Naive thymus-derived CD4-positive, alpha-beta T cell (primary cell): ENCODE measurements at places on chromosomes 4 and X. TPM values are rescaled to one million over a fixed set of nuclear protein-coding genes. Genes with fewer than 3 reads are reported as not detected.

DNA sequence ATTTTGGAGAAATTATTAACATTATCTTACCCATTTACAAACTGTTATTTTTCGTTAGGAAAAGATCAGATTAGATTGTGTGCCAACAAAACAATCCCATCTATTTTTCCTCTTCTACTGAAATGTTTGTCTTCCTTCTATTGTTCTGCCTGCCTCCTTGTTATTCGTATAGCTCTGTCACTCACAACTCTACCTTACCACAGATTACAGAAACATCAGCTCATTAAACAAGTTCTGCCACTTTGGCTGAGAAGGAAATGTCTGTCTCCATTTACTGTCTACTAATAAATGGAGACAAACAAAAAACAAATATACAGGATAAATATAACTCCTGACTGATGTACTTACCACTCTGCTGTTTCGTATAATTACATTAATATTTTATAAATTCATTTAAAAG lies 211.4 kb downstream of the ENOX2 start:
- DNase-seq: no peak

DNA sequence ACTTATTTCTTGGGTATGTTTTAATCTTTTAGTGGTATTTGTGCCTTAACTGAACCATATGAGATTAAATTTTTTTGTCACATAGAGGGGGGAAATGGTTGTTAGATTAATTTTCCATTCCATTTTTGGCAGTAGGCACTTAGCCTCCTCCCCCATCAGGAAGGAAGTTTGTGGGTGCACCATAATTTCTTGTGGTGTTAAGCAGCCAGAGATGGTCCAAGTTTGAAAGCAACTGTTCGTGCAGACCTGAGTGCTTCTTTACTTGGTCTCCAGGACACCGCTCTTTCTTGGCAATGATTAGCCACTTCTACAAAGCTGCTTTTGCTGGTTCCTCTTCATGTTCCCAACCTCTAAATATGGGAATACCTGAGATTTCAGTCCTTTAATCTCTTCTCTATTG lies 92.7 kb upstream of the RPL34 start:
- DNase-seq: no peak

- DNase-seq: no peak
Observed at GRCh38 chr4:47526281-47526680, 41.2 kb downstream of the ATP10D start.

DNA sequence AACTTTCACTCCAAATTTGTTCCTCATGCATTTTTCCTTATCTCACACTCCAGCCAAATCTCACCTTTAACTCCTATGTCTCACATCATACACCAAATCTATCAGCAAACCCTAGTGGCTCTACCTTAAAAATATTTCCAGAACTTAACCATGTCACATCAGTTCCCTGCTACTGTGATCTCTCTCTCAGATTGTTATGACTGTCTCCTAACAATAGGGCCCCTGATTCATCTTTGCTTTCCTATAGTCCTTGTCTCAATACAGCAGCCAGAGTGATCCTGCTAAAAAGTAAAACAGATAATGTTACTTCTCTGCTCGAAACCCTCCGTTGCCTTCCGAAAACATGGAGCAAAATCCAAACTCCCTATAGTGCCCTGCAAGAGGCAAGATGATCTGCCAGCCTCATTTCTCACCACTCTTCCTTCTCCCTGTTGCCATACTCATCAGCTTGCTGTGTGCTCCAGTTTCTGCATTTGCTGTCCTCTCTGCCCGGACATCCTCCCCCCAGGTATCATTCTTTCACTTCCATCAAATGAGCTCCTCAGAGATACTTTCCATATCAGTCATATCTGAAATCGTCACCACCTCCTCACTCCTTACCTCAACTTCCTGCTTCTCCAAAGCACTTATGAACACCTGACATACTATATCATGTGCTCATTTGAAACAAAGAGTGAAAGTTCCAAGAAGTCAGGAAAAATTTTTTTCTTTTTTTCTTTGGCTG lies 293.4 kb upstream of the NR3C2 start:
- DNase-seq: no peak

NOX1 gene
- 0.12 TPM for polyA plus RNA-seq

SYNPO2 gene
- polyA plus RNA-seq: 0.08 TPM

DNA sequence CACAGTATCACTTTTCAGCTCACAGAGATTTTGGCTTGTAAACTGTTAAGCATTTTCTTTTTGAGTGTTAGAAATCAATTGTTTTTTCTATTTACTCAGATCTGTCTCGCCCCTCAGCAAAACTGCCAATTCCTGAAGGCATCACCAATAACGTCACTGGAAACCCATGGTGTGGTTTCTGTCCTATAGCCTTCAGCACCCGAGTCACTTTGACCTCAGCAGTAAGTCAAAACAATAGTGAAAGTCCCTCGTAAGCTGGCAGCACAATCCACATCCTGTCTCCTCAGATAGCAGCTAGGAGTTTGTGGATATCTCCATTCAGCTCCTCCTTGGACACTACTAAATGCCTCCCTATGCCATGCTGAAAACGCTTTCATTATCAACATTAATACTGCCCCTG lies 1787.4 kb upstream of the ADGRL3 start:
- DNase-seq: no peak
